LoVo (cell line): ENCODE measurements at places on chromosomes 6 and 20.

DNA sequence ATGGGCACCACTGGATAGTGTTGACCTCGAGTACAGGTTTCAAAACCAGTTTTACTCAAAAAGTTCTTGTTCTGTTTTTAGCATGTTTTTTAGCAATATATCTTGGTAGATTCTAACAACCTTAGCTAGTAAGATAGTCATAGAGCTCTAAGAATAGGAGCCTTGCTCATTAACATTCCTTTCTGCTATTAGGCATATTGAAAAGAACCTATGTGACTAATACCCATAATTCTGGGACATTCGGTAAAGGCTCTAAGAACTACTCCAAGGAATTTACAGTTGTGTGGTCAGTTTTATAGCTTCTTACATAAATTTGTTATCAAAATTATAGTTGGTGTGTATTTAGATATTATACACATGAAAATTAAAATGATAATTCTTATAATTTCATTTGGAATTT is 11.6 kb downstream of the SLC9A8 start:
- DNase-seq: no peak

DNA sequence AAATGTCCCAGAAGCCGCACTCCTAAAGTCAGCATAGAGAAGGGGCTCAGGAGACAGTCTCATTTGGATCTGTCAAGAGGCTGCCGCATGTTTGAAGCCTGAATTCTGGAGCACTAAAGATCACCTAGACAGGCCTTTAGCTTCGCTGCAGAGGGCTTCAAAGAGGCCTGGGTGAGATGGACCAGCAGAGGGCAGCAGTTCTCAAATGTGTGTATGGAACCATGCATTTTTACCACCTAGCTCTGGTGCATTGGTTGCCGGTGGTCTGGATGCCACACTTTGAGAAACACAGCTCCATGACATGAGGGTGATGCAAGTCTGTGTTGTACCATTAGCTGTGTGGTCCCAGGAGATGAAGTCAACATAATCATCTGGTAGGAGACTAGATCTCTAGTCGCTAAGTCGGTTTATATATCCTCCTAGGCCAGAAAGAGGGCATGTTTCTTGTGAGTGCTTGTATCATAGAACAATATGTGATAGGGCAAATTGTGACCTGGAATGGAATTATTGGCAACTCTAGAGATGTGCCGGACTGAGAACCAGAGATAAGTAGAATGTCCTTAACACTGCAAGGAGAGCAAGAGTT is 64.8 kb downstream of the KIAA0319 start:
- peak; percentile 65 for DNase-seq

DNA sequence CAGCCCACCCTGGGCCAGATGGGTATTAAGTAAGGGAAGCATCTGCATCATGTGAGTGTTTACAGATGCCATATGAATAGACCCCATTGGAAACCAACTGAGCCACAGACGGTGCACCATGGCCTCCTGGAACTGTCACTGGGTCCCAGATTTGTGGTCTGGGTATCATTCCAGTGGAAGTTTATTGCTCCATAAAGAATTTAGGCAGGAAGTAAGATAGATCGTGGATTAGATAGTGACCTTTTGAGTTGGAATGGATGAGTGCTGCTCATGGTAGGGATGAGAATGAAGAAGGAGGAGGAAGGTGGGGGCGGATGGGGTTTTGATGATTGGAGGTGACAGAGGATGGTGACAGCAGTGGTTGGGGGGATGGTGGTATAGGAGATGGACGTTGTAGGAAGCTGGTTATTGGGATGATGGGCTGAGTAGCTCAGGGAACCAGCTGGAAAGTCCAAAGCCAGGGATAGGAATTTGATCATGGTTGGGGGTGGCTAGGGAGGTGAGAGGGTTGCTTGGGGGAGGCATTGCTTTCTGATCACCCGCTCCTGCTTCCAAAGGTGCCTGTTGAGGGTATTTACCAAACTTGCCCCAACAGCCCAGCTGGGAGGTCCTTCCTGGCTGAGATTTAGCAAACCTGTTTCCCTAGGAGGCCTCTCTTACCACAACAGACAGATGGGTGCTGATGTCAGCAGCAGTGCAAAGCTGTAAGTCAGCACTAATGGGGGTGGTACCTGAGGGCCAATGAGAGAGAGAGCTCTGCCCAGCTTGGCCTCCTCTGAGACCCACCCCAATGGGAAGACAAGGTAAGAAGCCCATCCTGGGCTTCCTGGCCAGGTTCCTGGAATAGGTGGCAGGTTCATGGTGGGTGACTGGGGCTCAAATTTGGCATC is 78.0 kb downstream of the VEGFA start:
- DNase-seq: peak; percentile 23

DNA sequence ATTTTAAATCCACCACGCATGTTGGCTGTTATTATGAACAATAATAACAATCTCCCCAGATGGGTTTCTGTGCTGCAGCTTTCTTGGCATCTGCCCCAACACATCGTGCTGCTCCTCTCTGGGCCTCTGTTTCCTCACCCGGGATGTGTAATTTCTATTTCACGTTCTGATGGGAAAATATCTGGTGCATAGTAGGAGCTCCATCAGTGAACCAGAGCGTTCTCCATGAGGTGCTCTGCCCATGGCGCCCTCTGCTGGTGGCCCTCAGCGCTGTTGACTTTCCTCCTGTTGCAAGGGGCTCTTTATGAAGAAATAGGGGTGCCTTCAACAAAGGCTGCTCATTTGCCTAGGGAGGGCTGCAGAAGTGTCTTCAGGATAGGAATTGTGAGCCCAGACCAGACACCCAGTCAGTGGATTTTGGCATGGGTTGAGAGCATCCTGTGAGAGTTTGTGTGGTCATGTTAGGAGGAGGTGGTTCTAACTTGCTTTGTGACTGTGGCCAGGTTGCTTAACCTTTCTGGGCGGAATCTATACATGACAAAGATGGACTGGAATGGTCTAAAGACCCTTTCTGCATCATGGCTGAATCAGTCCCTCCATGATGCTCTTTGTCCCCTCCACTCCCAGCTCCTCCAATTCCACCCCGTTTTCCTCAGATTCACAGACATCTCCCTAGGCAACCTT is 8.1 kb downstream of the SCRT2 start:
- DNase-seq: peak; percentile 22
